ENCODE measurements at places on chromosomes 1 and 21.

GRCh38 chr1:212121779-212122178 is 86.2 kb downstream of the DTL start:
- no peak for DNase-seq

- DNase-seq: no peak
Observed at GRCh38 chr21:45104560-45104959, 30.2 kb downstream of the ADARB1 start.

- DNase-seq: no peak
Observed at GRCh38 chr1:8835941-8836643, 18.7 kb upstream of the RERE start.

GRCh38 chr1:167799747-167800146 is 78.0 kb downstream of the MPZL1 start:
- DNase-seq: no peak

DNA sequence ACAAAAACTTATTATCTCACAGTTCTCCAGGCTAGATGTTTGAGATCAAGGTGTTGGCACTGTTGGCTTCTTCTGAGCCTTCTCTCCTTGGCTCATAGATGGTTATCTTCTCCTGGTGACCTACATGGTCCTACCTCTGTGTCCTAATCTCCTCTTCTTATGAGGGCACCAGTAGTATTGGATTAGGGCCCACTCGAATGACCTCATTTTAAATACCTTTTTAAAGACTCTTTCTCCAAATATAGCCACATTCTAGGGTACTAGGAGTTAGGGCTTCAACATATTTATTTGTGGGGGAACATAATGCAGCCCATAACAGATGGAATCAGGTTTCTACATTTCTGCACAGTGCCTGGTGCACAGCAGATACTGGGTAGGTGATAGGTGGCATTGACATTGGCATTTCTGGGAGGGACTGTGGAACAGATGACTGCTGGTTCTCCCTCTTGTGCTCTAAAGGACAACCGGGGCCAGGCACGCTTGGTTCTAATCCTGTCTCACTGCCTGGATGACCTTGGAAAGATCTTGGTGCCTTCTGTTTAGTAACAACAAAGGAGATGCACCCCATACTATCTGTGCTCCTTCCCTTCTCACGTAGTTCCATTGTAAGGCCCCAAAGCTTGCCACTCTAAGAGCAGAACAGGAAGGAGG is 140.3 kb downstream of the PLPP3 start:
- no peak for DNase-seq

DNA sequence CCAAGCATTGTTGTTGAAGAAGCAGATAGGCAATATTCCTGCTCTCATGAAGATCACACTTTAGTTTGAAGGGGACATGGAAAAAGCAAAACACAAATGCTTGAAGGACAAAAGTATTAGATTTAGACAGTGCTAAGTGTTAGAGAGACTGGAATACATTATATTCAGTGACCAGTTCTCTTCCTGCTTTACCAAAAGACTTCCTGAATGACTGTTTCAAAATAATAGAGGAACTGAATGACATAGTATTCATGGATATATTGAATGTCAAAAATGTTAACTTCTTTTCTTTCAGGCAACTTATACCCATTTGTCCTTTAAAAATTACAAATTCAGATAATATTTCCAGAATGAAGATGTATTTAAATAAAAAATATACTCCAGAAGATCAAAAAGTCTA is 178.0 kb upstream of the IVNS1ABP start:
- DNase-seq: no peak

GRCh38 chr1:9842781-9843575 is 19.2 kb upstream of the CLSTN1 start:
- peak; percentile 74 for DNase-seq

DNA sequence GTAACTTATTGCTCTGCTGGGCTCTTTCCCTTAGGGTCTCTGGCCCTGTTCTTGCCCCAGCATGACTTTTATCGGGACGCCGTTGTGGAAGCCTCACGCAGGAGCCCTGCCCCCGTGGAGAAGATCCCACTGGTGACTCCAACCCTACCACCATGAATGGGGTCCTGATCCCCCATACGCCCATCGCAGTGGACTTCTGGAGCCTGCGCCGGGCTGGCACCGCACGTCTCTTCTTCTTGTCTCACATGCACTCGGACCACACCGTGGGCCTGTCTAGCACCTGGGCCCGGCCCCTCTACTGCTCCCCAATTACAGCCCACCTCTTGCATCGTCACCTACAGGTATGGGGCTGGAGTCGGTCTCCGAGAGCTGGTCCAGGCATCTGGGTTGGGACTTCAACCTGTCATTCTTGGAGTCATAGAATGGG is 322 bp downstream of the DCLRE1B start:
- no peak for DNase-seq

DNA sequence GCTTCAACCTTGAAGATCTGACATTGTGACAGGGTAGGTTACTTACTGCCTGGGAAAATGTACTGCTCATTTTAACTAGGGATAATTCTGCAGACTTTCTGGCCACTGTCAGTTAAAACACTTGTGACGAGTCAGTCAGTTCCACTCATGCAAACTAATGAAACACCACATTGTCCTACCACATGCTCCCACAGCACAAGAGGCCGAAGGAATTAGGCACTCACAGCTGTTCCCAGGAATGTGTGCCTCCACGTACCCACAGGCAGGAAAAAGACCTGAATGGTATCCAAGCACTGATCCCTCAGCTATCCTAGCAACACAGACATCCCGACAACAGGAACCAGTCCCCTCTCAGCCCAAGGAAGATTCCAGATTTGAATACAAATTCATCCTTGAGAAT is 12.3 kb downstream of the BCAR3 start:
- no peak for DNase-seq

GRCh38 chr1:46002551-46003150 is 129.8 kb downstream of the PIK3R3 start:
- no peak for DNase-seq

- DNase-seq: peak; percentile 97
Observed at GRCh38 chr1:209747580-209748262, 8.1 kb upstream of the TRAF3IP3 start.

GRCh38 chr1:230772457-230773395 is 25.5 kb downstream of the CAPN9 start:
- no peak for DNase-seq

GRCh38 chr1:20137604-20138003 is 1.5 kb upstream of the PLA2G2F start:
- no peak for DNase-seq

DNA sequence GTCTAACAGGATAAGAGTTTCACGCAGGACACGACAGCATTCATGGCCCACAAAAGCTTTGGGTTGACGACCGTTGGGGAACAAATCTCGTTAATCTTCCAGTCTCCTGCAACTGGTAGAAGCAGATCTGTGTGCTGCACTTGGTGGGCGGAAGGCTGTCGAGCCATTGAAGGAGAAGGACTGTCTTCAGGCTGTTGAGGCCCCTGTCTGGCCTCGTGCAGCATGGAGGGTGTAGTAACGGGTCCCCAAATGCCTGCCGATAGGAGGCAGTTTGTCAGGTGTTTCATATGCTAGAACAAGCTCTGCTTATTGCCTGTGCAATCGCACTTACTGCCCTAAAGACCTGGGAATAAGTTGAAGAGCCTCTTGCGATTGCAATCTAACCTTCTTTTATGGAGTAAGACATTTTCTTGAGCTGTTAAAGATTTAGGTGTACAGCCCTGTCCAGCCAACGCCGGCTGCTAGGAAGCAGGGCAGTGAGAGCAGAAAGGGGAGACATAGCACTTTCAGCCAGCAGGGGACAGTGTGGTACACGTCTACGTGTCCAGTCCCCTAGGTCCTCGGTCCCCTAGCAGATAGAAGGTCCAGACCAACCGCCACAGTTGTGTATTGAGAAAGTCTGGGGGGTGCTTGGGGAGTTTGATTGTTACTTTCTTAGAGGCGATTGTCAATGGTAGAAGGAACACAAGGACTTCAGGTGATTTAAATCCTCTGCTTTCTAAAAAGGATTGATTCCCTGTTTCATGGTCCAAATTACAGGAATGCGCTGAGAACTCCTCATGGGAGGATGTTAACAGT is 102.3 kb upstream of the TMPRSS2 start:
- peak; percentile 80 for DNase-seq

DNA sequence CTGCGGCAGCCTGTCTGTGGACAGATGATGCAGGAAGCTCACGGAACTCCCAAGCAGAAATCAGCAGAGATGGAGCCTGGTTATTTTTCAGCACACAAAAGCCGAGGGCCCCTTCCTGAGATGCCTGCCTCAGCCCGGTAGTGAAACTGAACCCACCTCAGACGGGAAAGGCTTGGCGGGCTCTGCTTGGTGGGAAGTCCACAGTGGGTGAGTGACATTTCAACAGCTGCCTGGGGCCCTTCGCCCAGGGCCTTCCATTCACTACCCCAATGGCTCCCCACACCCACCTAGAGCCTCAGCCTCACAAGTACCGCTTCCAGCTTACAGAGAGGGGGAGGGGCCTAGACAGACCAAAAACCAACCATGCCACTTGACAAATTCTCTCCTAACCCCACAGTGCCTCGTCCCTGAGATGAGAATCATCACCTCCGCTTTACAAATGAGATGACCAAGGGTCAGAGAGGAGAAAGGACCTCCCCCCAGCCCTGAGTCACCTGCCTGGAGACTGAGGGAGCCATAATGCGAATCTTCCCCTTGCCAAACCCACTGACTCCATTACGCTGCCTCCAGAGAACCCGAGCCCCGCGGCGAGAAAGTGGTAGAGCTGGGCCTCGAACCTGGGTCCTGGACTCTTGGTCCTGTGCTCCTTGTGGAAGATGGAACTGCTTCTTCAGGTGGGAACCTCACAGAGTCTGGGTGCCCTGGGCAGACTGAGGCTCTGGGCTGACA is 3.4 kb upstream of the ECE1 start:
- peak; percentile 73 for DNase-seq

DNA sequence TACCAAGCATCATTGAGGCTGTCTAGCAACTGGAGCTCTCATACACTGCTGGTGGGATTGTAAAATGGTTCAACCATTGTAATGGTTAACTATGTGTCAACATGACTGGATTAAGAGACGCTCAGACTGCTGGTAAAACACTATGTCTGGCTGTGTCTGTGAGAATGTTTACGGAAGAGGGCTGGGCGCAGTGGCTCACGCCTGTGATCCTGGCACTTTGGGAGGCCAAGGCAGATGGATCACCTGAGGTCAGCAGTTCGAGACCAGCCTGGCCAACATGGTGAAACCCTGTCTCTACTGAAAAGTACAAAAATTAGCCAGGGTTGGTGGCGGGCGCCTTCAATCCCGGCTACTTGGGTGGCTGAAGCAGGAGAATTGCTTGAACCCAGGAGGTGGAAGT is 4.8 kb upstream of the FCRLA start:
- DNase-seq: no peak

- peak; percentile 88 for DNase-seq
Observed at GRCh38 chr1:999725-1000356, at the start of gene HES4. Gene HES4 (minus strand): TSS chr1:1000097. CDS start chr1:999973, 124 bp downstream.

GRCh38 chr1:119774746-119775490 is 6.2 kb upstream of the HMGCS2 start:
- DNase-seq: peak; percentile 66

- DNase-seq: no peak
Observed at GRCh38 chr1:93678491-93678890, 3.1 kb downstream of the BCAR3 start.

- no peak for DNase-seq
Observed at GRCh38 chr1:16262067-16262466, 25.1 kb upstream of the CPLANE2 start.

DNA sequence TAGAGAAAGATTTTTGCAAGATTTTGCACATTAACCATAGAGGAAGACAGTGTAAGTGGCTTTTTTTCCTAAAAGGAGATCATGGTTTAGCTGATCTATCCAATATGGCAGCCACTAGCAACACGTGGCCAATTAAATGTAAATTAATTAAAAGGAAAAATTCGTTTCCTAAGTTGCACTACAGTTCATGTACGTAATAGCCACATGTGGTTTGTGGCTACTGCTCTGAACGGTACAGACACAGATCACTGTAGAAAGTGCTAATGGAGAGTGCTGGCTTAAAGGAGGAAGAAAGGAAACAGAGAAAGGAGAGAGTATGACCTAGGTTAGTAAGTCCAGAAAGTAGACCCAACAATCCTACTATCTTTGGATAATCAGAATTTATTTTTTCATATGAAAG is 170.8 kb downstream of the SIPA1L2 start:
- no peak for DNase-seq

DNA sequence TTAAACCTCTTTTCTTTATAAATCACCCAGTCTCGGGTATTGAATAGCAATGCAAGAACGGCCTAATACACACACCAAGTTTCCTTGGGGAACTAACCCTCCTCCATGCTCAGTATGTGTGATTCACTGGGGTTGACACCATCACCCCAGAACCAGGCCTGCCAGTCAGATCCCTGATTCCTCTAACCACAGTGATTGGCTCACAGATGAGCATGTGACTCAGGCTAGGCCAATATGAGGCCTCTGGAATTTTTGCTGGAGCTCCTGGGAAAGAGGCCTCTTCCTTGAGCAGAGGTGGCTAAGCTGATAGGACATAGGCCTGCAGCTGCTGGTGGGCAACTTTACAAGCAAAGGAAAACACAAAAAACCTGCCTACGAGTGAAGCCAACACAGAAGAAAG is 74.7 kb upstream of the ZBTB40 start:
- no peak for DNase-seq

Data from Peyer's patch (tissue), 4 donors.